Activated naive CD8-positive, alpha-beta T cell treated with anti-CD3 and anti-CD28 coated beads for 36 hours (primary cell): ENCODE measurements at places on chromosomes 6 and 20. TPM values are rescaled to one million over a fixed set of nuclear protein-coding genes. Genes with fewer than 3 reads are reported as not detected.

DNA sequence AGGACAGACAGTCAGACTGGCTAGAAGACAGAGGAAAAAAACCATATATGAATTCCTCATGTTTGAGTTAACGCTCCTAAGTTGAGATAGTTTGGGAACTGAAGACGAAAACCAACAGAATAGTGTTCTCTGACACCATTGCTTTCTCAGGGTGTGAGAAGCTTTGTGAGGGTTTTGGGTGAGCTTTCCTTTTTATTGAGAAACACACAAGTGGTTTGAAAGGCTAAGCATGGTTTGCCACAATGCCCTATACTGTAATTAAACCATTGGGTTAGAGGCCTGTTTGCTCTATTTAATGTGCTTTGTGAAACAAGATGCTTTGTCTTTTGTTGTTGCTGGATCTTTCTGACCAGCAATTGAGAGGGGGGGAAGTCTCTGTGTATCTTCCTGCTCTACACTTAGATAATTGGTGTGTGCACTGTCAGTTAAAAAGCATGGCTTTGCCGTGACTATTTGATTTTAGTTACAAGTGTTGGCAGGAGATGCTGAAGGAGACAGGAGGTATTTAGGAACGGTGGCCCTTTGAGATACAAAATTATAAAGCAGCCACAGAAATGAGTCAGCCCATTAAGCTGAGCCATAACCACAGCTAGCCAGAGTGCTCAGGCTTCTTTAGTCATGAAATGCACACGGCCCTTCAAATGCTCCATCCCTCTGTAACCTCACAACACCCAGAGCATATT is 273.0 kb upstream of the PREP start:
- H3K36me3 ChIP-seq: no peaks in the 10 kb centered on the region
- no peak for DNase-seq
- H3K27ac ChIP-seq: no peak overlapping the region
- no peak overlapping the region for H3K4me3 ChIP-seq
- no peaks in the 10 kb centered on the region for H3K4me1 ChIP-seq
- H3K27me3 ChIP-seq: peaks cover 8% of the 10 kb centered on the region

- H3K4me1 ChIP-seq: no peaks in the 10 kb centered on the region
- no peaks in the 10 kb centered on the region for H3K27me3 ChIP-seq
- H3K4me3 ChIP-seq: no peak overlapping the region
- no peak overlapping the region for H3K27ac ChIP-seq
Measured at GRCh38 chr20:58544286-58544685, 29.1 kb upstream of the APCDD1L start.

The SFTA2 gene
- total RNA-seq: not detected

The SRSF12 gene
- 0.74 TPM for total RNA-seq

The TTLL9 gene
- not detected for total RNA-seq

The ZBP1 gene
- 0.68 TPM for total RNA-seq

The USP49 gene
- total RNA-seq: 4.5 TPM
